ENCODE measurements at places on chromosomes 13 and 19.

- no peak overlapping the region for H3K4me3 ChIP-seq
- no peaks in the 10 kb centered on the region for H3K27me3 ChIP-seq
- H3K27ac ChIP-seq, result no peak overlapping the region
- peak; percentile 84 for DNase-seq
- peaks cover 42% of the 10 kb centered on the region for H3K4me1 ChIP-seq
- no peaks in the 10 kb centered on the region for H3K36me3 ChIP-seq
Observed at GRCh38 chr13:22108979-22109378, 438.1 kb downstream of the FGF9 start.

DNA sequence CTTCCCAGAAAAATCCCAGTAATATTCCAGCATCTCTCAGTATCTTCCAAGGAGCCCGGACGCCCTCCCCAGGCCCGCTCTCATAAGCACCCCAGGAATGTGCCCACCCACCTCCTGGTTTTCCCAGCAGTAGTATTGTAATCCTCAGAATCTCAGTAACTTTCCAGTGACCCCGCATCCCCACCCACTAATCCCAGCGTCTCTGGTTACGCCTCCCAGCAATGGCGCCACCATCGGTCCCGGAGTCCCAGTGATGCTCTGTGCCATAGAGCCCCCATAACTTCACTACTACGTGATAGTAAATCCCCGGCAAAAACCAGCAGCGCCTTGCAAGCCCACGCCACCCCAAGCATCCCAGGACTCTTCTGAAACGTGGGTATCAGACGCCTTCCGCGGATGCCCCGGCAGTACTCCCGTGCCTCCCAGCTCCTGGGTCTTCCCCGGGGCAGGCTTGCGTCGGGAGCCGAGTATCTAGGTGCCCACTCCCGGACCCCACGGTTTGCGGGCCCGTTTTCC, 928 bp upstream of the PNPLA6 start:
- H3K4me1 ChIP-seq, result peaks cover 11% of the 10 kb centered on the region
- H3K4me3 ChIP-seq, result peak overlapping the region; percentile 80
- peak; percentile 83 for DNase-seq

DNA sequence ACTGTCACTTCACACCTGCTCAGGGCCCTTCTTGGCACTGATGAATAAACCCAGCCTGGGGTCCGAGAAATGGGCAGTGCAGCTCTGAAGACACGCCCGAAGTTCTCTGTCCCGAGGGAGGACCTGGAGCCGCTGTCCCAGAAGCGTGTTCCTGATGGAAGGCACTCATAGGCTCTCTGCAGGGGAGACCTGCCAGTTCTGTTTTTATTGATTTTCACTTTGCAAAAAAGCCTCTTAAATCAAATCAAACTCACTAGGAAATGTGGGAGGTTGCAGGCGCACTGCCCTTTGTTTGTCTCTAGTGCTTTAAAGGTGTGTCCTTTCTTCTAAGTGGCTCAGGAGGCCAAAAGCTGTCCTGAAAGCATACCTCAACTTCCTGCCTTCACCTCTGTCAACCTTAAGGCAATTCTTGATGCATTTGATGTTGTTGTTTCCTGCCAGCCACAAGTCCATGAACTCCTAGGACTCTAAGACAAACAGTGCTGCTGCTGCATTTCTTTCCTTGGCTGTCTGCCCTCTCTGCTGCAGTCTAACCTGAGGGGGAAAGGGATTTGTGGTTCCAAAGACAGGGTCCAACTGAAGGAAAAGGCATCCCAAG, 663.2 kb downstream of the UQCRFS1 start:
- no peak overlapping the region for H3K4me3 ChIP-seq
- H3K36me3 ChIP-seq, result no peaks in the 10 kb centered on the region
- no peaks in the 10 kb centered on the region for H3K4me1 ChIP-seq
- H3K27me3 ChIP-seq, result no peaks in the 10 kb centered on the region

DNA sequence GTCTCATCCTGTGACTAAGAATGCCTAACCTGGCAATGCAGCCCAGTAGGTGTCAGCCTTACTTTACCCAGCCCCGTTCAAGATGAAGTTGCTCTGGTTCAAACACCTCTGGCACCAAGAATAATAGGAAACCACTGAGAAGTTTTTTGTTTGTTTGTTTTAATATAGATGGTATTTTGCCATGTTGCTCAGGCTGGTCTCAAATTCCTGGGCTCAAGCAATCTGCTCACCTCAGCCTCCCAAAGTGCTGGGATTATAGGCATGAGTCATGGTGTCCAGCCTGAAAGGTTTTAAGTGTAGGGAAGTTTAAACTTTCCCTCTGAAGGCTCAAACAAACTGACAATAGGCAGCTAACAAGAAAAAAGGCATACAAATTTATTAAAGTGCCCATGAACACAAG, 51.2 kb upstream of the ABCC4 start:
- no peak overlapping the region for H3K4me3 ChIP-seq
- peaks cover 12% of the 10 kb centered on the region for H3K4me1 ChIP-seq
- no peaks in the 10 kb centered on the region for H3K27me3 ChIP-seq
- H3K36me3 ChIP-seq, result no peaks in the 10 kb centered on the region

GRCh38 chr13:79660361-79660760, 179.4 kb downstream of the NDFIP2 start:
- H3K27me3 ChIP-seq, result no peaks in the 10 kb centered on the region
- no peaks in the 10 kb centered on the region for H3K36me3 ChIP-seq
- H3K4me1 ChIP-seq, result peaks cover 14% of the 10 kb centered on the region
- DNase-seq, result no peak
- no peak overlapping the region for H3K27ac ChIP-seq

DNA sequence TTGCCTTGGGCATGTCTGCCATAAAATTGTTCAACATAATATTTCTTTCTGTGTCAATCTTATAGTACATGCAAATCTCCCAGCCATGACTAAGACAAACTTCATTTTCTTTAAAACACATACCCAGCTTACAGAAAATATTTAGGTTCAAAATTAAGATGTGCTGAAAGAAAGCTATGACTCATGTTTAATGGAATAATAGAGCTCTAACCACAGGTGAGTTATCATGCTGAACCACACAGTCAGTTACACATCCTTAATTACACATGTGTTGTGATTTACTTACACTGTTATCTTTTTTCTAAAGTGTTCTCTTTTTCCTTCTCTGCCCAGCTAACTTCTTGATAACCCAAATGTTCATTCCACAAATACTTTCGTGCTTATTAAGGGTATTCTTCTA, 1831.2 kb downstream of the OLFM4 start:
- DNase-seq, result no peak
- H3K4me1 ChIP-seq, result no peaks in the 10 kb centered on the region
- no peaks in the 10 kb centered on the region for H3K27me3 ChIP-seq
- H3K4me3 ChIP-seq, result no peak overlapping the region

- no peak overlapping the region for H3K27ac ChIP-seq
- DNase-seq, result peak; percentile 89
- H3K27me3 ChIP-seq, result peaks cover under 1% of the 10 kb centered on the region
- H3K4me1 ChIP-seq, result no peaks in the 10 kb centered on the region
Observed at GRCh38 chr19:54231077-54231931, 8.5 kb upstream of the LILRB3 start.

- no peaks in the 10 kb centered on the region for H3K36me3 ChIP-seq
- H3K27me3 ChIP-seq, result no peaks in the 10 kb centered on the region
- no peak overlapping the region for H3K4me3 ChIP-seq
- H3K4me1 ChIP-seq, result no peaks in the 10 kb centered on the region
- H3K27ac ChIP-seq, result no peak overlapping the region
Observed at GRCh38 chr19:5889288-5889971, 14.2 kb downstream of the NDUFA11 start.

Data from lung (tissue), 17 donors.